ENCODE measurements at places on chromosomes 7 and 10.

DNA sequence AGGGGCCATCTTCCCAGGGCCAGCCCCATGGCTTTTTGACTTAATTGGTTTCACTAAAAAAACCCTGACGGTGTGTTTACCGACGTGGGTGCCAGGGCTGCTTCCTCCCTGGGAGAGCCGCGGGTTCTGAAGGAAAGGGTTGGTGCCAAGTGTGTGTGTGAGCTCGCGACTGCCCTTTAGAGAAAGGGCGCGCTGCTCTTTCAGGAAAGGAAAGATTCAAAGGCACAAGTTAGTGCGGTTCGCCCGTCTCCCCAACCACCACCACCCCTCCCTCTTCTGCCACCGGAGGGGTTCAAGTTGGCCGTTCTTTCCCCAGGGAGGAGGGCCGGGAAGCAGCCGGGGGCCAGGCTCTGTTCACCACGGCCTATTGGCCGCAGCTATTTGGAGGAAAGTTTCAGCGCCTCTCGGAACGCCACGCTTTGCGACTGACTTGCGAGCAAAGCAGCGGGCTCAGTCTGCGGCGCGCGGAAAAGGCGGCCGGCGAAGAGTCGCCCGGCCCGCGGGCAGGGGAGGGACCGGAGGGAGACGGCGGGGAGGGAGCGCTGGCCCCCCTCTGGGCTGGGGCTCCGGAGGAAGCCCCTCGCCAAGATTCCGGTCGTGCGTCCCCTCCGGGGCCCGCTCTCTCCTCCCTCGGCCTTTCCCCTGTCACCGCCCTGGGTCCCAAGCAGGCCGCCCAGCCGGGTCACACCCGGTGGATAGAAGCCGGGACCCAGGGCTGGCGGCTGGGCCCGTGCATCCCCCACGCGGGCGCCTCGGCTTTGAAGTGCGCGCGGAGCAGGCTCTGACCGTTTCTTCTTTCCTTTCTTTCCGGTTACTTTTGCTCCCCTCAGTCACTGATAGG, 165.9 kb upstream of the PPP1R3A start:
- DNase-seq: peak; percentile 32

- DNase-seq: no peak
These were observed 85.7 kb downstream of the DIP2C start for GRCh38 chr10:603745-604144.

DNA sequence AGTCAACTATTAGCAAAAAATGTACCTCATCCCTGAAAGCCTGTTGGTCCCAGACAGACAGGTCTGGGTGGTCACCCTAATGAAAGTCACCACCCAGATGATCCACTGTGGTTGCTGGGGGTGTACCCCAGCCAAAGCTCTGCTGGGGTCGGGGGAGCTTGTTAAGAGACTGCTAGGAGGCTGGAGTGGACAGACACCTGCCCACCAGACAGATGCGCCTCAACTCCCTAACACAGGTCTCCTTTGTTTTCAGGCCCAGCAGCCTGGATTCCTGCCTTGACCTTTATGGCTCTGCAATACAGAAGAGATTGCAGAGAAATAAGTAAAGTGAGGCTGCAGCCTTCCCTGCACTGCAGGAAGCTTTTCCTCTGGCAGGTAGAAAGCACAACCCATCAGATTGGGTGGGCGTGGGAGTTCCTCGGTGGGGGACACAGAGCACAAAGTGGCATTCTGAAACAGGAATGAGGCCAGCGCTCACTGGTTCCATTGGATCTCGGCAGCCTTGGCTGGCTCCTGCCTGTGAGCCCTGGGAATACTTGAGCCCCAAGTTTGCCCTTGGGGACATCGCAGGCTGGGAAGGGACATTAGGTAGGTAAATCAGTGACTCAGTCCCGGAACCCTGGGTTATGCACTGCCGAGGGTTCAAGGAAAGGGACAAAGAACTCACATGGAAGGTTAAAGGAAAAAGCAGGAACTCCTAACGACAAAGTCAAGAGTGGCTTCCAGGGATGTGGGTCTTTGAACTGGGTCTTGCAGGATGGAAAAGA, 18.0 kb upstream of the ZNF488 start:
- no peak for DNase-seq

- no peak for DNase-seq
These were observed 19.3 kb downstream of the IL15RA start for GRCh38 chr10:5958077-5958476.

DNA sequence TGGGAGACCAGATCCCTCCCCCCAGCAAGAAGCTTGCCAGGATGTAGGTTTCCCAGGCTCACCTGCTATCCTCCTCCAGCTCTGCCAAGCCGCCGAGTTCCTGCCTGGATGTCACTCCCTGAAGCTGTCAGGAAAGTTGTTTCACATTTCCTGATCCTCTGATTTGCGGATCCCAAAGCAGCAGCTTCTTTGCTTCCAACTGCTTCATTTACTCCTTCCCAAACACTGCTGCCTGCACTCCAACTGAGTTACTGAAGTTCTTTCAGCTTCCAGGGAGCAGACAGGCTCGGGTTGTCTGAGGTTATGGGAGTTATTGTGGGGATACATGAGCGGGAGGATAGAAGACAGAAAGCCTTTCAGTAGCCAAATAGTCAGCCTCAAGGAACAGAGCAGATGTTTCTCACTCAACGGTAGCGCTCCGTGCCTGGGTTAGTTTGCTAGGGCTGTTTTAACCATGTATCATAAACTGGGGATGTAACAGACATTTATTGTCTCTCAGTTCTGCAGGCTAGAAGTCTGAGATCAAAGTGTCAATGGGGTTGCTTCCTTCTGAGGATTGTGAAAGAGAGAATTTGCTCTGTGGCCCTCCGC, 516.0 kb downstream of the REEP3 start:
- no peak for DNase-seq

GRCh38 chr10:71486484-71487114, 89.9 kb downstream of the CDH23 start:
- no peak for DNase-seq

- DNase-seq: no peak
These were observed 289.1 kb downstream of the PRKG1 start for GRCh38 chr10:51363415-51363814.

- no peak for DNase-seq
These were observed 186.7 kb upstream of the LYZL2 start for GRCh38 chr10:30816159-30816819.

DNA sequence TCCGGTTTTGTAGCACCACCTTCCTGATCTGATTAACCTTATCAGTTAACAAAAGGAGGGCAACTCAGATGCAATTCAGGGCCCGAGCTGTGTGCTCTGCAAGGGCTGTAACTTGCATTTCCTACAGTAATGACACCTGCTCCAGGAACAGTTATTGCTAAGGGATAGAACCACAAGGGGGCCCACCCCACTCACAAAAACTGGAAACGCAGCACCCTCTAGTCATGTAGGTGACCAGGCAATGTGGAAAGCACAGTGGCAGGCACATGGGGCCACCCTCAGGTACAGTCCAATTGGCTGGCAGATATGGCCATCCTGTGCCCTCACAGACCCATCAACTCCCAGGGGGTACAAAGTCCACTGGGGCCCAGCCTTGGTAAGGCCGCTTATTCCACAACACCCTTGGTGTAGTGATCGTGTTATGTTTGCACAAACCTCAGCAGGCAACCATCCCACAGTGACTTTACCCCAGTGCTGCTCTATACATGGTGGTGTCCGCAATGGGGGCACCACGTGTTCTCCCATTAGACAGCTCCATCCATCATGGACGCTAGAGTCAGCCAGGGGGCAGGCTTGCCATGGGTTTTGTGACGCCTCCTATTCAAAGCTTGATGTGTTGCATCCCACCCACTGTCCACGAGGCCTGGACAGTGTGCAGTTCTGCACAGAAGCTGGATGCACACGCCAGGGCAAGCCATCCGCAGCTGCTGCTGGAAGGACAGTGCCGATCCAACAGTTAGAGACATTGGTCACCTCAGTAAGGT, 9.4 kb downstream of the RNF133 start:
- DNase-seq: no peak

DNA sequence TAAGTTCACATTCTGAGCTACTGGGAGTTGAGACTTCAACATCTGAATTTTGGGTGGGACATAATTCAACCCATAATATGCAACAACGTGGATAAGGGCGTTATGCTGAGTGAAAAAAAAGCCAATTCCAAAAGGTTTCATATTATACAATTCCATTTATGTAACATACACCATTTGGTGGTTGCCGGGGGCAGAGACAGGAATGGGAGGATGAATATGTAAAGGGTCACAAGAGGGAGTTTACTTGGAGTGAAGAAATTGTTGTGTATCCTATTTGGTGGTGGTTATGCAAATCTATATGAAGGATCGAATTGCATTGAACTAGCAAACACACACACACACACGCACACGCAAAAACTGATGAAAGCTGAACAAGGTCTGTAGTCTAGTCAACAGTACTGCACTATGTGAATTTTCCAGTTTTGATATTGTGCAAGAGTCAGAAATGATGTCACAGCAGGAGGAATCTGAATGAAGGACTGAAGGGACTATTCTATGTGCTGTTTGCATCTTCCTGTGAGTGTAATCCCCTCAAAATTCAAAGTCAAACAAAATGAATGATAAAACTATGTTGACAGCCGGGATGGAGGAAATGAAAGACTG, 249.2 kb upstream of the HABP2 start:
- no peak for DNase-seq
